ENCODE measurements at places on chromosomes 11 and 22.

- DNase-seq: no peak
These were observed 14.8 kb downstream of the ALG12 start for GRCh38 chr22:49903322-49904039.

DNA sequence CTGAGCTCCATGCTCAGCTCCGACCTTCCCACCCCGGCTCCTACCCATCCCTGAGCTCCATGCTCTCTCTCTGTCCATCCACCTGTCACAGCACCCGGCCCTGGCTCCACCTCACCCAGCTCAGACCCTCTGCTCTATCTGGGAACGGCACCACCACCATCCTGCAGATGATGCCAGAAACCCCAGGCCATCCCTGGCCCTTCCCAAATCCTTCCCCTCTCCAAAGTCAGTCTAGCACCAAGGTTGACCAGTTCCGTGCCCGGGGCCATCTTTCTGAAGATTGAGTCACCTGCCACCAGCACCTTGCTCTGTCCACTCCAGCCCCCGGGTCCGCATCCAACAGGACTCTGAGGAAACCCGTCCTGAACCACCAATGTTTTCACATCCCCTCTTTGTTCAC, 969.6 kb downstream of the BRD1 start:
- no peak for DNase-seq

GRCh38 chr22:48359613-48359965, 1468.1 kb downstream of the BRD1 start:
- no peak for DNase-seq

GRCh38 chr11:3195251-3196160, 23.1 kb downstream of the MRGPRG start:
- no peak for DNase-seq

DNA sequence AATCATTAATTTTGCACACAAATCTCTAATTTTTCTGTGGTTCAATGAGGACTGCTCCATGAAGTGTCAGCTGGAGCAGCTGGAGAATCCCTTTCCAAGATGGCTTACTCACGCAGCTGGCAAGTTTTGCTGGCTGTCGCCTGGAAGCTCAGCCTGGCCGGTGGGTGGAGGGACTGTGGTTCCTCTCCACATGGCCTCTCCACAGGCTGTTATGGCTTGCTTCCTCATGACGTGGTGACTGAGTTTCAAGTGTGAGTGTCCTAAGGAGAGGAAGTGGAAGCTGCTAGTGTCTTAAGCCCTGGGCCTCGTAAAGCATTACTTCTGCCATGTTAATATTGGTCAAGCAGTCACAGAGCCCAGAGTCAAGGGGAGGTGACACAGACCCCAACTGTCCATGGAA, 14.0 kb upstream of the NRIP3 start:
- no peak for DNase-seq

GRCh38 chr22:32417906-32418305, 5.9 kb upstream of the RTCB start:
- no peak for DNase-seq

DNA sequence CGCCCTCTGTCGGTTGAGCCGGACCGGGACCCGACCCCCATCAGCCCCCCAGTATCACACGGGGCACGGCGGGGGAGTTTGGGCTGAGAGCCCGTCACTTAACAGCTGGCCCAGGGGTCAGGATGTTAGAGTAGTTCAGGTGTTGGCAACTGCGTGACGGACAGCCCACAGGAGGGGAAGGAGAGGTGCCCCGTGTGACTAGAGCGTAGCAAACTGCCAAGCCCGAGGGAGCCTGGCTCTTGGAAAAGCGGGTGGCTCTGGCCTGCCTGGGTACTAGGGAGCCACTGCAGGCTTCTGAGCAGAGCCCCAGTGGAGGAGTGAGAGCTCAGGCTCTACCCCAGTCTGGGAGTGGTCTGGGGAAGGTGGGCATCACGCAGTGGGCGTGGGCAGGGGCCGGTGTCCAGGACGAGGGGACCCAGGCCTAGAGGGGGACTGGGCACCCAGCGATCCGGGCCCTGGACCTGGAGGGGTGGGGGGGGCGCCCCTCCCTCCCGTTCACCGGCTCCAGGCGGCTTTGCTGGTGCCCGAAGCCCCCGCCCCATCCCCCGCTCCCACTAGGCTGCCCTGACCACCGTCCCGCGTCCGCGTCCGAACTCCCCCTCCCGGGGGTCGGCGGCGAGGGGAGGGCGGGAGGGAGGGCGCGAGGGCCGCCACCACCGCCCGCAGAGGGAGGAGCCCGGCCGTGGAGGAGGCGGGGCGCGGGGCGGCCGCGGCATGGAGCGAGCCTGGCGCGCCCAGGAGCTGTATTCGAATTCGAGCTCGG, 24.4 kb downstream of the SHANK3 start:
- DNase-seq: no peak

GRCh38 chr11:130426837-130427341, 1.5 kb downstream of the ADAMTS8 start:
- no peak for DNase-seq
